Epithelial cell of prostate (primary cell): ENCODE measurements at places on chromosomes 3 and 15.

- no peak for DNase-seq
Observed at GRCh38 chr3:126064627-126065258, 19.2 kb downstream of the SLC41A3 start.

- no peak for DNase-seq
Observed at GRCh38 chr3:72550582-72551262, 297.5 kb downstream of the SHQ1 start.

GRCh38 chr3:151878465-151878864 lies 5.0 kb downstream of the SUCNR1 start:
- DNase-seq: no peak

DNA sequence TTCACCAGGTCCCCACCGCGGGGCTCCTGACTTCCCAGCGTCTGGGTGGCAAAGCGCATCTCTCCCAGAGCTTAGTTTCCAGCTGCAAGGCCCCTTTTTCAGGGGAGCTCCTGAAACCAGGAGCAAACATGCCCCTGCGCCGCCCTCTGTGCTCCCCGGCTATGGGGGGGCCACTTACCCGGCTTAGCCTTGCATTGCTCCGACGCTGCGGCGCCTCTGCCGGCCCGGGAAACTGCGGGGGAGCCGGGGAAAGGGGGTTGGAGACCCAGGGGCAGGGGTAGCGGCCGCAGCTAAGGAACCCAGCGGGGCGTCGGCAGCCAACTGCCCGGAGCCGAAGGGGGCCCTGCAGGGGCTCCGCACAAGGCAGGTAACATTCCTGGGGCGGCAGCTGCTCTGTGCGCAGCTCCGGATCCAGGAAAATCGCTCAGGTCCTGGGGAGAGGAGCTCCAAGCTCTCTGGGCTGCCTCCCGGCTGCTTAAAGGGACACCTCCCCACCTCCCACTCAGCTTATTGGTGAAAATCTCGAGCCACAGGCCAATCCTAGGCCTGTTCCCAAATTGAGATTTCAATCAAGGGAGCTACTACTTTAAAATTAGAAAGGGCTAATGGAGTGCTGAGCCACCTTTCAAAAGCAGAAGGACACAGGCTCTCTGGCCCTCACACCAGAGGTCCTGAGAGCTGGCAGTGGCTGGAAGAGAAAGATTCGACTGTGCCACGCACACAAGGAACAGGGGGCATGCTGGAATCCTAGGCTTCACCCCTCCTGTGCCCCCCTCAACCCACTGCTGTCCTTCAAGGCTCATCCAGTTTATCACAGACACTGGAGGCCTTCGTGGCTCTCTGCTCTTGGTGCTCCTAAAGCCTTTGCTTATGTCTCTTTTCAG lies 42.7 kb upstream of the PRICKLE2 start:
- DNase-seq: no peak
